ENCODE measurements at places on chromosomes 2 and 18.

GRCh38 chr18:63213331-63213900 lies 106.2 kb downstream of the BCL2 start:
- no peak for DNase-seq

GRCh38 chr2:16293398-16293797 lies 353.0 kb downstream of the MYCN start:
- DNase-seq = no peak

DNA sequence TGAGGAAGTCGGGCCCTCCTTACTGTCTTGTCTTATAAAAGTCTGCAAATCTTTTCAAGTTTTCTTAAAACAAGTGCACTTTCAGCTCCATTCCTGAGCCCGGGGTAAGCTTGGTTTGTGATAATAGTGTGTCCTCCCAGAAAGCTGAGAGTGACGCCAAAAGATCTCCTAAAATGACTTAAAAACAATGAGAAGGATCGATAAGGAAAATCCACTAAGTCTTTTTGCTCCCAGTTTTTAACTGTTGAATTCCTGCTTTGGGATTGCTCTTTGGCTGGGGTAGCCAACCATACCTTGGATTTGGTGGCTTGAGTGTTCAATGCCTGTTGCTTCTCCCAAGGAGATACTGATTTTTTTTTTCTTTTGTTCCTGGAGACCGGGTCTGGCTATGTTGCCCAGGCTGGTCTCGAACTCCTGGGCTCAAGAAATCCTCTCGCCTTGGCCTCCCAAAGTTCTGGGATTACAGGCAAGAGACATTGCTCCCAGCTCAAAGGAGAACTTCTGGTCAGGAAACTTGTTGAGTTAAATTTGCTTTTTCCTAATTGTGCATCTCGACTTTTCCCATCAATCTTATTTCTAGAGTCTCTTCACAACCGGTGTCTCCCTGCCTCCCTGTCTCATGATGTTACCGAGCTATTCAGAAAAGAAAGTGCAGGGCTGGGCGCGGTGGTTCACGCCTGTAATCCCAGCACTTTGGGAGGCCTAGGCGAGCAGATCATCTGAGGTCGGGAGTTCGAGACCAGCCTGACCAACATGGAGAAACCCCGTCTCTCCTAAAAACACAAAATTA lies 3.0 kb downstream of the TGIF1 start:
- DNase-seq = no peak

DNA sequence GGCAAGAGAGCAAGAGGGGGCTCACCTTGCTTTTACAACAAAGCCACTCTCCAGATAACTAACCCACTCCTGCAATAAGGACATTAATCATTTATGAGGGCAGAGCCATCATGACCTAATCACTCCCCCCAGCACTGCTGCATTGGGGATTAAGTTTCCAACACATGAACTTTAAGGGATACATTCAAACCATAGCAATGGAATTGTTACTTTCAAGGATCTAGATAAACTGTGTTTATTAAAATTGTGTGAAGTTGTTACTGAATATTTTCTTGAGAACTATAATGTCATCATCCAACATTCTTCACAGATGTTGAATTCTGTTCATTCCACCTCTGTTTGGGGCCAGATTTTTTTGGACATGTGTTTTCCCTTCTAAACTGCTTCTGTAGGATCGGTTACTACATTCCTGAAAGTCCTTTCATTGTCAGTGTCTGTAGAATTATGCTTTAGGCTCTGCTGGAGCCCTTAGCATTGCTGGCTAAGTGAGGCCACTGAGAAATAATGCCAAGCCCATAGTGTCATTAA lies 50.4 kb downstream of the SPATS2L start:
- DNase-seq = no peak

GRCh38 chr2:180607514-180608049 lies 372.8 kb upstream of the UBE2E3 start:
- peak; percentile 70 for DNase-seq

GRCh38 chr2:214410918-214411554 lies at the start of gene VWC2L:
Gene VWC2L (plus strand): TSS chr2:214411054. CDS start chr2:214414194, 3,140 bp downstream.
- DNase-seq = peak; percentile 79

- no peak for DNase-seq
Measured at GRCh38 chr18:71136487-71136886, 847.6 kb downstream of the SOCS6 start.

- no peak for DNase-seq
Measured at GRCh38 chr2:98161186-98161585, 74.2 kb downstream of the VWA3B start.

DNA sequence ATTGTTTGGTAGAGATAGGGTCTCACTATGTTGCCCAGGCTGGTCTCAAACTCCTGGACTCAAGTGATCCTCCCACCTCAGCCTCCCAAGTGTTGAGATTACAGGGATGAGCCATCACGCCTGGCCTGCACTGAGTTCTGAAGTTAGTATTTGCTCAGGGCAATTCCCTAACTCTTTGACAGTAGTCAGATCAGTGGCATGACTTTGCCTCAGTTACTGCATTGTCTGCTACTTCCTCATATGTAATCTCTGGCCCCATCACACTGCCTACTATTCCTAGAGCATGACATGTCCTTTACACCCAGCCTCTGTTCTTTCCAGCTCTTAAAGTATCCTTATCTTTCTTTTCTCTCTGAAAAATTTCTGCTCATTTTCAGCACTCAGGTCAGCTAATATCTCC lies 193.5 kb downstream of the LDLRAD4 start:
- DNase-seq = no peak

All from NCI-H345 (cell line).